ENCODE measurements at places on chromosomes 4 and X.
A peak's percentile ranks its signal among the peaks of the same experiment; 100 is the strongest.

- no peak for DNase-seq
These were observed 99.4 kb downstream of the C4orf51 start for GRCh38 chr4:145779319-145779801.

- peak; percentile 59 for DNase-seq
These were observed 80.2 kb downstream of the CRMP1 start for GRCh38 chr4:5812506-5813229.

- no peak for DNase-seq
These were observed 1002.5 kb upstream of the INTU start for GRCh38 chr4:126630230-126630629.

DNA sequence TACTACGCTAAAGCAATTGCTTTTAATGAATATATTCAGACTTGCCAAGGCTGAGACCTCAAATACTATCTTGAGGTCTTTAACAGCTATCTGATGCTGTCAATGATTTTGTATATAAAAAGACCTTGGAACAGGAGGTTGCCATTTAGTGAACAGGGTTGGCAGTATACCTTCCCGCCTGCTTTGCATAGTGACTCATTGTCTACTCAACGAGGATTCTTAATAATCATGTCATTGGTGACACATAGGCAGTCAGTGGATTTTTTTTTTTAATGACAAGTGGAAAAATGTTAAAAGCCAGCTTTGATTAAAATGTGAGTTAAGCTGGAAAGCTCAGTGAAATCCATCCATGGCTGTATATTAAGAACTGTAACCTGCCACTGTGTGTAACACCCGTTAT, 164.0 kb downstream of the ASMT start:
- no peak for DNase-seq

GRCh38 chr4:164956766-164957643, 20.5 kb downstream of the TRIM61 start:
- DNase-seq = no peak

All from AML-193 (cell line).